ENCODE measurements at places on chromosomes 7 and 10.

GRCh38 chr7:136870866-136871487, 2.5 kb downstream of the CHRM2 start:
- H3K27ac ChIP-seq = no peak overlapping the region
- no peaks in the 10 kb centered on the region for H3K36me3 ChIP-seq
- DNase-seq = peak; percentile 57
- peak overlapping the region; percentile 87 for H3K4me3 ChIP-seq
- peaks cover 13% of the 10 kb centered on the region for H3K27me3 ChIP-seq

- H3K27me3 ChIP-seq = peaks cover 6% of the 10 kb centered on the region
- peaks cover 2% of the 10 kb centered on the region for H3K4me1 ChIP-seq
- H3K27ac ChIP-seq = no peak overlapping the region
- H3K4me3 ChIP-seq = no peak overlapping the region
- H3K36me3 ChIP-seq = no peaks in the 10 kb centered on the region
These were observed 5.2 kb downstream of the PHYHIPL start for GRCh38 chr10:59181668-59182067.

DNA sequence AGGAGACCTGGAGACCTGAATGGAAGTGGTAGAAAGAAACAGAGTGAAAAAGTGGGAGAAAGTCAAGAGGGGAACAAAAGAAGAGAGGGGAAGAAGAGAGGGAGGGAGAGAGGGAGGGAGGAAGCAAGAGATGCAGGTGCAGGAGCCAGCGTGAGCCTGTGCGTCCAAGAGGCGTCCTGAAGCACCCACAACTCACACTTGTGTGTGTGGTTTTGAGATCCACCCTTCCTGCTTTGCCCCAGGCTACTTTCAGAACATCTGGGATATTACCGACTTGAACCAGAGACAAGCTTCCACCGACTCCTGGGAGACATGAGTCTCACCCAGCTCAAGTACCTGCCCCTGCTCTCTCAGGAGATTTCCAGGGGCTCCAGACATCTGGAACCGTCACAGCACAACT, 9.8 kb downstream of the AFAP1L2 start:
- peaks cover 3% of the 10 kb centered on the region for H3K27me3 ChIP-seq
- no peak overlapping the region for H3K4me3 ChIP-seq
- H3K36me3 ChIP-seq = no peaks in the 10 kb centered on the region

GRCh38 chr7:11751315-11751714, 80.7 kb downstream of the THSD7A start:
- no peak for DNase-seq
- peaks cover 58% of the 10 kb centered on the region for H3K4me1 ChIP-seq
- no peak overlapping the region for H3K4me3 ChIP-seq
- H3K27ac ChIP-seq = no peak overlapping the region

All from glutamatergic neuron (in vitro differentiated cells).